ENCODE measurements at places on chromosomes 7 and 10. TPM values are rescaled to one million over a fixed set of nuclear protein-coding genes. Genes with fewer than 3 reads are reported as not detected.

DNA sequence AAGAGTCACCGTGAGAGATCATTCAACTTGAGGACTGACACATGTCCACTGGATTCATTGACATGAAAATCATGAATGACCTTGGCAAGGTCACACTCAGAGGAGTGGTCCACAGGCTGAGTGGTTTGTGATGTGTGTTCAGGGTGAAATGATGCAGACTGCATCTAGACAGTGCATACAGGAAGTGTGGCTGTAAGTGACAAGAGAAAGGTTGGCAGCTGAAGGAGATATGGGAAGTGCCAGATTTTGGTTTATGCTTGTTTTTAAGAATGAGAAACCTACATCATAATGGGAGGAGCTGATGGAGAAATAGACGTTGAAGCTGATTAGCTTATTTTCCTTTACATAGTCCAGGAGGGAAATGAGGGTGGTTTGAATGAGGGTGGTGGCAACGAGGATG is 64.8 kb upstream of the VIPR2 start:
- no peak for DNase-seq

DNA sequence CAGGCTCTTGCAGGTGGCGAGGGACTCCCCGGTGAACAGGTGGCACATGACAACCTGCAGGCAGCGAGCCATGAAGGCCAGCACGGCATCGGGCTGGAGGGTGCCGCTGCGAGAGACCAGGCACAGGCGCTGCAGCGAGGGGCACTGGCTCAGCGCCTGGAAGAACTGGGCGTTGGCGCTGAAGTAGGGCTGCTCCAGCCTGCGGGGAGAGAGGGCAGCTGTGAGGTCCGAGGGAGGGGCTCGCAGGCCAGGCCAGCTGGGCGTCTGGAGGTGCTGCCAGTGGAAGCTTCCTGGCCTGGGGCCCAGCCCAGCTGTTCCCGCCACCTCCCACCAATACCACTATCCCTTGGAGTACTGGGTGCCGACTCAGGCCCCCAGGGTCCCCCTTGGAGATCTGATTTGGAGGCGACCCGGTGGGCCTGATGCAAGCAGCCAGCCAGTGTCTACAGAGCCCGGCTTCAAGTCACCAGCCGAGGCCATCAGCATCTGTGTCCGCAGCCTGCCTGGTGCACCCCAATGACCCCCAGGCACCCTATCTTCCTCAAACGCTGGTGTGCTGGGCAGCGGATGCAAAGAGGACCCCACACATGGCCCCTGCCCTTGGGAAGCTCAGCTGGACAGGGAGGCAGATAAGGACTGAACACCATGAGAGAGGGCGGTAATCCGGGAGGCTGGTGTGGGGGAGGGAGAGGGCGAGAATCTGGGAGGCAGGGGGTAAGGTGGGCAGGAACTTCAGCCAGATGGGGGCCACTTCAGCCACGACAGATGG is 67.8 kb upstream of the TNRC18 start:
- no peak for DNase-seq

DNA sequence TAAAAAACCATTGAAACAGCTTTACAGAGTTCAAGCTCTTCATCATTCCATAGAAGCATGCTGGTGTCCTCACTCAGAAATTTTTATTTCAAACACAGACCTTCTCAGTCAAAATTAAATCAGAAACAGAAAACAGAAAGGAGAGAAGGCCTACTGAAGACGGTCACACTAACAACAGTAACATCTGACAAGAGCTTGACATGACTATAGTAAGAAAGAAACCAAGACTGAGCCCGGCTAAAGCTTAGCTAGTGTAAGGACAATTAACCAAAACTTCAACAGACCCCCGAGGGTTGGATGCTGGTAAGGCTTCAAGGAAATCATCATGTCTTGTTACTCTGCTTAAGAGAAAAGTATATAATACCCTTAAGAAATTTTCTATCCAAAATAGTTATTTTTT is 38.6 kb downstream of the MTPN start:
- DNase-seq: no peak

DNA sequence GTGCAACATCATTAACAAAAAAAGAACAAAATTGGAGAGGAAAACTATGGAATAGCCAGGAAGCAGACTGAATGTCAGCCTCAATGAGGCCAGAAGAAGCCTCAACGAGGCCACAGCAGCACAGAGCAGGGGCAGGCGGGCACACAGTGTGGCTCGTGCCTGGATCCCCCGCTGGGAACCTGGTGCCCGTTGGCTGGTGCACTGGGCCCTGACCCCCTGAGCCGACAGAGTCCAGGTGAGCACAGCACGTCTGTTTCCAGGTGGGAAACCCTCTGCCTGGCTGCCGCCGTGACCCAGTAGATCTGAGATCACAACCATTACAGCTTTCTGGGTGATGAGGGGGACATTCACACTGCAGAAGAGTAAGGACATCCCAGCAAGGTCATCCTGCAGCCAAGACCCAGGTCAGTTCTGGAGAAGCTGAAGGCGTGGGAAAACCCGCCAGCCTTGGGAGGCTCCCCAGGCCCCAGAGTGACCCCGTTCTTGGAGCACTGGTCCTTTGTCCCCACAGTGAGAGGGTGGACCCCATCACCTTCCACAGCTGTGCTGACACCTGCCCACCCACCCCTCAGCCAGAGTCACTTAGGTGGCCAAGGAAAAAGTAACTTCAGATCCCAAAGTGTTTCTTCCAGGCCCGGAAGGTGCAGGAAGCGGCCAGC is 222.1 kb downstream of the ADARB2 start:
- DNase-seq: no peak

- DNase-seq: no peak
These were observed 86.7 kb downstream of the ZMIZ1 start for GRCh38 chr10:79155301-79156081.

DNA sequence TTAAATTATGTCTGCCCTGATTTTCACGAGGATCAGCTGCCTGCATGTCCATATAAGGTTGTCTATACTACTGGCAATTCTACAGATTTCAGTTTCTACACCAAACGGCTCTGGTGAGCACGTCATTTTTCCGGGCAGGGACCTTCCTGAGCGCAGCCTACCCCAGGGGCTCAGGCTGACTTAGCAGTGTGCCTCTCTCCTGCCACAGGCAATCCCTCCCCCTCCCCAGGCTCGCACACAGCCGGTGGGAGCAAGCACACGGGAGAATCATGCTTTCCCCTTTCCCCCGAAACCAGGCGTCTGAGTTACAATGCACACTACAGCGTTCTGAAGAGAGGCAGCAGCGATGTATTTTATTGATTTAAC is 1.7 kb downstream of the KLF6 start:
- peak; percentile 53 for DNase-seq

DNA sequence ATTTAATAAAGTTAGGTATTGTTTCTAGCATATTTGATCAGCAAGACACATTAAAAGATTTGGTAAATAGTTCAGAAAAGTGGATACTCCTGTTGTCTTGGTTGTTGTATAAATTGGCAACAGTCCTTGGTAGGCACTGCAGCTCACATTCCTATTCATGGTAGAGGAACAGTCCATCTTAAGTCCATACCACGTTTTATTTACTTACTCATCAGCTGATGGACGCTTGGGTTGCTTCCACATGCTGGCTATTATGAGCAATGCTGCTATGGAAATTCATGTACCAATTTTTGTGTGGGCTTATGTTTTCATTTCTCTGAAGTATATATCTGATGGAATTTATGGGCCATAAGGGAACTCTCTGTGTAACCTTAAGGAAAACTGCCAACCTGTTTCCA is 43.3 kb downstream of the C10orf120 start:
- DNase-seq: no peak

GRCh38 chr7:129176916-129177710 is 11.3 kb upstream of the SMO start:
- DNase-seq: no peak

DNA sequence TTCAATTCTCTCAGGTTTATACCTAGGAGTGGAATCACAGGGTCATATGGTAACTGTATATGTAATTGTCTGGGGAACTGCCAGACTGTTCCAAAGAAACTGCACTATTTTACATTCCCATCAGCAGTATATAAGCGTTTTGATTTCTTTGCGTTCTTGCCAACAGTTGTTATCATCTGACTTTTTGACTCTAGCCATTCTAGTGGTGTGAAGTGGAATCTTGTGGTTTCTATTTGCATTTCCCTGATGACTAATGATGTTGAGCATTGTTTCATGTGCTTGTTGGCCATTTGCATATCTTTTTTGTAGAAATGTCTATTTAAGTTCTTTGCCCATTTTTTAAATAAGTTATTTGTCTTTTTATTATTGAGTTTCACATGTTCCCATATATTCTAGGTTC is 44.3 kb upstream of the ZC3HAV1 start:
- DNase-seq: no peak

GRCh38 chr7:3888096-3888495 is 587.0 kb downstream of the SDK1 start:
- peak; percentile 21 for DNase-seq

- no peak for DNase-seq
These were observed 34.2 kb downstream of the TFPI2 start for GRCh38 chr7:93856323-93856722.

DNA sequence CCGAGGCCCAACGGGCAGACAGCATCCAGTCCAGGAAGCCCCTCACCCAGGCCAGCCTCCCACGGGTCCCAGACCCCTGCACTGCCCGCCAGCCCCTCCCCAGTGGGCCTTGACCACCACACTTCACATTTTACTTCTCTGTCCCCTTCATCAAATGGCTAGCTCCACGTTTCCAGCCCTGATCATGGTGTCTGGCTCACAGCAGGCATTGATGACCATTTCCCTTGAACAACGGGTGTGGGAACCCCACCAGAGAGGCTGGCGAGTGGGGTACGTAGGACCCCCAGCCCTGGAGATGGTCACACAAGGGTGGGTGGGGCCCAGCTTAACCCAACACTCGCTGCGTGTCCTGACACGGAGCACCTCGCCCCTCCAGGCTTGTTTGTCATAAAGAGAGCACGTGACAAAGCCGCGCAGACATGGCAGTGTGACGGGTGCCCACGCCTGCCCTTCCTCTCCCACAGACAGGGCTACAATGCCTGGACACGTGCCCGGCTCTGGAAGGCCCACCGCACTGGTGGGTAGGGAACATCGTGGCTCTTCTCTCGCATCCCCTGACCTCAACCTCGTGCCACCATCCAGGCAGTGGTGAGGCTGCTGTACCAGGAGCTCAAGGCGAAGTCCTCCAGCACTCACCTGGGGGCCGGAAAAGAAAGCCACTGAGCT is 267.7 kb downstream of the MAD1L1 start:
- DNase-seq: no peak

GRCh38 chr7:7757576-7757975 is 39.2 kb upstream of the RPA3 start:
- no peak for DNase-seq

DNA sequence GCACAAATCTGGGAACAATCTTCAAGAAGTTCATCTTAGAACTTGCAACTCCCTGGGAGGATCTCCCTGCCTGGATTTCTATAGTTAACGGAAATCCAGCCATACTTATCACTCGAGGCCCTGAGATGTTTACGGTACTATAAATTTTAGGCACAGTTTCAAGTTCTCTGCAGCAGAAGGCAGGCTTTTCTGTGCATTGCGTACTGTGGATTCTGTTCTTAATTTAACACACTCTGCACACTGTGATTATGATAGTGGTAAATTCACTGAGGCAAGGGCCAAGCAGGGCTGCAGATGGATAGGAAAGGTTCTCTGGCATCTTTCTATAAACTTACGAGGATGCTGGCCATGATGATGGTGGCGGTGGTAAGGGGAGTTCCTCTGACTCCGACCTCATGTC is 10.6 kb downstream of the INHBA start:
- no peak for DNase-seq

DNA sequence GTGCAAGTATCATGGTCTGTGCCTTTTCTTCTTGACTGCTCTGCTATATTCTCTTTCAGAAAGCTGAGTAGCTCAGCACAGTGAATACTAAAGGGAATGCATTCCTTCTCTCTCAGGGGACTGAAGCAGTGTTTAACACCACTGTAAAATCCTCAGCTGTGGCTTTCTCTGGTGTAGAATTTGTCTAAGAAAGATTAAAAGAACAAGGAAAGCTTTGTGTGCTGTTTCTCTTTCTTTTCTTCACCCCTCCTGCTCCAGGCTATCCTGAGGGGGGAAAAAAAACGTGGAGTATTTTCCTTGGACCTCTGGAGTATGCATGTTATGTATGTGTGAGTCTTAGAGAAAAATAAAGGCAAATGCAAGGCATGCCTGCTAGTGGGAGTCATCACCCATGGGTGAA is 383.9 kb downstream of the AUTS2 start:
- DNase-seq: no peak

DNA sequence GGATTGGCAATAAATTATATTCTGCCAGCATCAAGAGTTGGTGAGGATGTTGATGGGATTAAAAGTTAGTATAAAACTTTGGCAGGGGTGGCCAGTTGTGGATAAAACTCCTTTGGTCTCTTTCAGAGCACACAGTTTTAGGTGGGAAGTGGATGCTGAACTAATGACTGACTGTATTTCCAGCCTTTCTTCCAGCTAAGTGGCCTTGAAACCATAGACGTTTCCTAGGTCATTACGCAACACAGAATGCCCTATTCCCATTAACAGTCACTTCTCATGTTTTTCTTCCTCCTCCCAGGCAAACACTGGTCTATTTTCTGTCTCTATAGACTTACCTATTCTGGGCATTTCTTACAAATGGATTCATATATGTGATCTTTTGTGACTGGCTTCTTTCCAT is 467.4 kb downstream of the NEBL start:
- DNase-seq: no peak

DNA sequence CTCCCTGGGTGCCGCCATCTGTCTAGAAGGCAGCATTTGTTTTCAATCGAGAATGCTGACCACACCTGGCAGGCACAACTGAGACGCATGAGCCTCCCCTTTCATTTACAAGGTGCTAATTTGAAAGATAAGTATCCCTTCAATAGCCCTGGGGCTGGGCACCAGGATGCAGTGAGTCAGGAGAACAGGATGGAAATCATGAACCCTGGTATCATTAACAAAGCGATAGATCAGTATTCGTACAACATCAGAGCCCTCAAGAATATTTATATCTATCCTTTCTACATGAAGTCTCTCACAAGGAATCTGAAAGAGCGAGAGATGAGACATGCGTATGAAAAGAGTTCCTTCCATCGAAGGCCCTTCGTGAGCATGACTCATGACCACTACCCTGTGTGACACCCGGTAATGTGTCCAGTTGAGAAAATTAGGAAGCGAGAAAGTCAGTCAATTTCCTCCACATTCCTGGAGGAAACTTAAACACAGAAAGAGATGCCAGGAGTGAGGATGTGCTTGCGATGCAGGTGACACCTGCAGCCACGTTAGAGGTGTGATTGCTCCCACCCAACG is 123.1 kb upstream of the PITRM1 start:
- no peak for DNase-seq

- no peak for DNase-seq
These were observed 2.7 kb downstream of the SEMA3A start for GRCh38 chr7:84191842-84192241.

GRCh38 chr10:35608328-35608672 is 3.2 kb downstream of the GJD4 start:
- DNase-seq: no peak

SFMBT2 gene
- total RNA-seq: 12.3 TPM

SAP25 gene
- total RNA-seq: 6.0 TPM

CD36 gene
- total RNA-seq: 261 TPM

NANOS1 gene
- total RNA-seq: 4.8 TPM

LHPP gene
- 148 TPM for total RNA-seq

GIMAP6 gene
- total RNA-seq: 27.0 TPM

LRRN3 gene
- total RNA-seq: 6.5 TPM

PLCE1 gene
- 28.8 TPM for total RNA-seq

CCL24 gene
- not detected for total RNA-seq

HEPACAM2 gene
- total RNA-seq: not detected

CPVL gene
- total RNA-seq: 5.7 TPM

GPRIN2 gene
- 2.1 TPM for total RNA-seq

FAM25G gene
- total RNA-seq: not detected

DKK1 gene
- 0.22 TPM for total RNA-seq

NUTM2E gene
- 0.30 TPM for total RNA-seq
